ENCODE measurements at places on chromosomes 5 and 9.

GRCh38 chr5:127094161-127094814, 21.0 kb upstream of the C5orf63 start:
- DNase-seq: no peak

- no peak for DNase-seq
Observed at GRCh38 chr5:2251751-2252150, 369.0 kb upstream of the IRX4 start.

DNA sequence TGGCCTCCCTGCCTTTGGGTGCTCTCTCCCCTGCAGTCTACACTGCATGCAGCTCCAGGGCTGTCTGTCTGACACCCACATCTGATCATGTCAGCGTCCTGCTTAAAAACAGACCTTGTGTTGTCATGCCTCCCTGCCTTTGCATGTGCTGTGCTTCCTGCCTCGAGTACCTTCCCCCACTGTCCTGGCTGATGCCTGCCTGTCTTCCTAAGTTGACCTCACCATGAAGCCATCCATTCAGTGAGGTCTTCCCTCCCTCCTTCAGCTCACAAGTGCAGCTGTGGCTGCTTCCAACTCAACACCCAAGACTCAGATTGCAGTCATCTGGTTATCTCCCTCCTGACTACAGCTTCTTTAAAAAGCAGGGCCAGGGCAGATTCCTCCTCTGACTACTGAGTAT, 5.5 kb downstream of the ANGPTL2 start:
- DNase-seq: peak; percentile 67

DNA sequence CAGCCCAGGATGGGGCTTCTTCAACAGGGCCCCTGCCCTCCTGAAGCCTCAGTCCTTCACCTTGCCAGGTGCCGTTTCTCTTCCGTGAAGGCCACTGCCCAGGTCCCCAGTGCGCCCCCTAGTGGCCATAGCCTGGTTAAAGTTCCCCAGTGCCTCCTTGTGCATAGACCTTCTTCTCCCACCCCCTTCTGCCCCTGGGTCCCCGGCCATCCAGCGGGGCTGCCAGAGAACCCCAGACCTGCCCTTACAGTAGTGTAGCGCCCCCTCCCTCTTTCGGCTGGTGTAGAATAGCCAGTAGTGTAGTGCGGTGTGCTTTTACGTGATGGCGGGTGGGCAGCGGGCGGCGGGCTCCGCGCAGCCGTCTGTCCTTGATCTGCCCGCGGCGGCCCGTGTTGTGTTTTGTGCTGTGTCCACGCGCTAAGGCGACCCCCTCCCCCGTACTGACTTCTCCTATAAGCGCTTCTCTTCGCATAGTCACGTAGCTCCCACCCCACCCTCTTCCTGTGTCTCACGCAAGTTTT, 23.6 kb downstream of the PCDHGC5 start:
- DNase-seq: peak; percentile 64

DNA sequence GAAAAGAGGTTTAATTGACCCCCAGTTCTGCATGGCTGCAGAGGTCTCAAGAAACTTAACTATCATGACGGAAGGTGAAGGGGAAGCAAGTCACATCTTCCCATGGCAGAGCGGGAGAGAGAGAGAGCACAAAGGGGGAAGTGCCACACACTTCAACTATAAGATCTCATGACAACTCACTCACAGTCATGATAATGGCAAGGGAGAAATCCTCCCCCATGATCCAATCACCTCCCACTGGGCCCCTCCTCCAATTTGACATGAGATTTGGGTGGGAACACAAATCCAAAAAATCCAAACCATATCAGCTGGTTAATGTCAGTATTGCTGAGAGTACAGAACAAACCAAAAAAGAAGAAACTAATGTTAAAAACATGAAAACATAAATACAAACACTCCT, 120.2 kb downstream of the STARD4 start:
- DNase-seq: no peak

DNA sequence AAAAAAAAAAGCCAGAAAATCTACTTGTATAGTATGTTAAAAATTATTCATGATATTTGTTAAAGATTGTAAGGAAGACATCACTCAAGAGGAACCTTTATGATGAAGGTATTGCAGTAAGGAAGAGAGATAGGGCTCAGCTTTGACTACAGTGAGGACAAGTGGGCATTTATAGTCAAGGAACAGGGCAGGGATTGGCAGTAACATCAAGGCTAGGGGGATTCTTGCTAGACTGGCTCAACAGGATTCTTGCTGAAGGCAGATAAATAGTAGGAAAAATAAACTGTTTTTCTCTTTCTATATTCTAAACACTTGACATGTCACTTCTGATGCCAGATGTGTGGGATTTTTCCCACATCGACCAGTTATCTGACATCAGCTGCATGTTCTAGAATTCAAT, 96.7 kb downstream of the ITGA1 start:
- no peak for DNase-seq

- DNase-seq: no peak
Observed at GRCh38 chr9:120532891-120533290, 47.1 kb downstream of the CDK5RAP2 start.

- DNase-seq: no peak
Observed at GRCh38 chr9:87034841-87035240, 87.5 kb upstream of the GAS1 start.

DNA sequence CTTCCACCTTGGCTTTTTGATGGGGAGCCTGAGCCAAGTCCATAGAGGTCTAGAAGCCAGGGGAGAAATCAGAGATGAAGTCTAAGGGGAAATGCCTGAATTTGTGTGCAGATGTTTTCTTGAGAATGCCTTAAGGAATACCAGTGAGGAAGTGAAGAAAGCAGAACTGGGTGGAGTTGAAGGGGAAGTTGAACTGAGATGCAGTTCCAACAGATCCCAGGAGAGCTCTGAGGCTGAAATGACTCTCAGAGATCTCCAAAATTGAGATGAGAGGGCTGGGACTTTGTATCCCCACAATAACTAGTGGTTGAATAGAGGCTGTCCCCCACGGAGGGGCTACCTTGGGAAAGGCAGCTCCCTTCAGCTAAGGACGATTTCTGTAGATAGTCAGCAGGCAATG, 197.1 kb downstream of the ZNF462 start:
- DNase-seq: no peak

GRCh38 chr5:100827481-100827889, 75.6 kb downstream of the ST8SIA4 start:
- no peak for DNase-seq

DNA sequence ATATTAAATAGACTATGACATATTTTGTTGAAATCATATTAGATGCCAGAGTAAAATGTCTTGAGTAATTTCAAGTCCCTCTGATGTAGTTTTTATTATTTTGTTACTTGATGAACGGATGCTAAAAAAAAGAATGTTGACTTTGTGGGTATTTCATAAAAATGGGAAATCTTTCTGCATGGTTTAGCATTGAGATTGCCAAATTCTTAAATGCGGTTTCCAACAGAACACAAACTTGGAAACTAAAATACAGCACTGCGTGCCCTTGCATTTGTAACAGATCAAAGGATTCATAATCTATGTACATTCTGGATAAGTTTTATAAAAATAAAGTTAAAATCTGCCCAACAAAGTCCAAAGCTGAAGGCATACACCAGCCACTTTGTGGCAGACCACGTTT, 425.5 kb upstream of the DAB2 start:
- DNase-seq: no peak

DNA sequence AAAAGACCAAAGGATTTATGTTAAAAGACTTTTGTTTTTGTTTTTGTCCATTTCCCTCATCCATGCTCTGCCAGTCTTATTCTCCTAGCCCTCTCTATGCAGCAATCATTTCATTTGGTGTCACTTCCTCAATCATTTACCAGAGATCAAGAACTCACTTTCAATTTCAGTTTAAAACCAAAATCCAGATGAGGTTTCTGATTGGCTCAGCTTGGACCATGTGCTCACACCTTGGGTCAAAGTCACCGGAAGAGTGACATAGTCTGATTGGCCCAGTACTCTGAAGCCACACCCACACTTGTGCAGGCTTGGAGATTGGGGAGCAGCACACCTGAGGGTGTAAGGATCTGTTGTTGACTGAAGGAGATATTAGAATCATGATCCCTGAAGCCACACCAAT, 79.6 kb downstream of the TLR4 start:
- no peak for DNase-seq

DNA sequence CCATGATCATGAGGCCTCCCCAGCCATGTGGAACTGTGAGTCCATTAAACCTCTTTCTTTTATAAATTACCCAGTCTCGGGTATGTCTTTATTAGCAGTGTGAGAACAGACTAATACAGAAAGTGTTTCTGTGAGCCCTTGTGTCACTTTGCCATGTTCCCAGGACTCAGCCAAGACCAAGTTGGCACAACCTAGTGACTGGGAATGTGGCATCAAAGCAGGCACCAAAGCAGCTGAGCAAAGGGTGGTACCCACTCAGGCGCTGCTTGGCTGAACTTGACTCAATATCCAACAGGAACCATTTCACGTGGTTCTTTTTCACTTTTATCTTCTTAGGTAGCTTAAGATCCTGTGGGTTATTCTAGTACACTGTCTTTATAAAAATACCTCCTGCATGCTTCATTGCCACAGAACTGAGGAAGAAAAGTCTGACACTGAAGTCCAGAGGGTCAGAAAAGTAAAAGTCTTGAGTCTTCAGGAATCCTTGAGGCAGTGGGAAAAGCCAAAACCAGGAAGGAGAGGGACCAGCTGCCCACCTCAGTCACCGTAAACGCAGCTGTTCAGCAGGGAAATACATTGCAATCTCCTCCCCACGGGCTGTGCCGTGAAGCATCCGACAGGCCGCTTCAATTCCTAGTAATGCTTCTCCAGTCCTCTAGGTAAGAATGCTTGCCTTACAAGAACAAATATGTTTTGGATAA, 90.5 kb upstream of the RETREG1 start:
- no peak for DNase-seq

DNA sequence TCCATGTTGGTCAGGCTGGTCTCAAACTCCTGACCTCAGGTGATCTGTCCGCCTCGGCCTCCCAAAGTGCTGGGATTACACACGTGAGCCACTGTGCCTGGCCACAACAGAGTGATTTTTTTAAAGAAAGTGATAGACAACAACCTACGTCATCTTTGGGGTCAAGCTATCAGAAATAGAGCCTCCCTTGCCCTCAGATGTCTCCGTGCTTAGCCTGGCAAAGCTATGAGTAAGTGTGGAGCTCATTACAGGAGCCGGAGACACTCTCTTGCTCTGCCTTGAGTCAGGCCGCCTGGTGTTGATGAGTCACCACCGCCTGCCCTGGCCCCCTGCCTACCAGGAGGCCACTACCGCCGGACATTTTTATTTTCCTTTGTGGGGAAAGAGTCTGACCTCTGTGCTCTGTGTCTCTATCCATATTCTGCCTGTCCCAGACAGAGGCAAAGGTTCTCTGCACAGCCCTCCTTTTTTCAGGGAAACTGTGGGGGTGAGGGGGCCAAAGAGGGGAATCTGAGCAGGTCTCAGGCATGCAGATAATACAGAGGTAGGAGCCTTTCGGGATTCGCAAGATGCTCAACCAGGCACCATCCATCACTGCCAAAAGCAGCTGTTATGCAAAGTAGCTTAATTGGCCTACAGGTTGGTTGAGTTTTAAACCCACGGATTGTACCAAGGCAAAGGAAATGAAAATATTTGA, 123.7 kb upstream of the CPEB4 start:
- DNase-seq: no peak

DNA sequence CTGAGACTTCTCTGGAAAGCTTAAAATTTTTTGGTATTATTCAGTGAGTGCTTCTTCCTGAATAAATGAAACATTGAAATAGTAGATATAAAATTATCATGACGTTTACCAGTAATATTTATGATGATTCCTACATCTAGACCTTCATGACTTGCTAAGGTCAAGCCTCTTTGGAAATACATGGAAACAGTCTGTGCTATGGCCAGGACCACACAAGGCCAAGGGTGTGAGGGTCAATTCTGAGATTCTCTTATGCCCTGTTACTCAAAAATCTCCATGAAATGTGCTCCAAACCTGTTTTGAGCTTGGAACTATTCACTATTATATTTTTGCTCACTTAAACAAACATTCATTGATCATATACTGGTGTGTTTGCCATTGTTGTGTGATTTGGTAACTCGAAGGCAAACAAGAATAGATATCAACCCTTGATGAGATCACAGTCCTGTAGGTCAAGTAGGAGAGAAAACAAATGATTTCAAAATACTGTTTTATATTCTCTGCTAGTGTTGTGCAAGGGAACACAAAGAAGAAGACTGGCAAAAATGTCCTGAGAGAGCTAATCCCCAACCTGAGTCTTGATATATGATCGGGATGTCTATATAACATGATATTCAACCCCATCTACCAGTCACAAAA, 1254.9 kb upstream of the DMAC1 start:
- DNase-seq: no peak

DNA sequence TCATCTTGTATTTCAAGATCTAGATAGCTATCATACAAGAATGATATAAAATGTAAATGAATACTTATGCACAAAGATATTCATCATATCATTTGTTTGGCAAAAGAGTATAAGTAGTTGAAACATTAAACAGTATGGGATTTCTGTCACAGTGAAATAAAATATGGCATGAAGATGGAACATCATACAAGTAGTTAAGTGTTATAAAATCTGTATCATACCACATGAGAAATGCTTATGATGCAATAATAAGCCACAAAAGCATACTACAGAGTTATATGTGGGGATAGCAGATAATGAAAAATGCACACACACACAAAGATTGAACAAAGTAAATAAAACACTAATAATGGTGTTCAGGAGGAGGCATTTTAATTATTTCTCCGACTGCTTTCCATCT, 838.0 kb upstream of the DMAC1 start:
- no peak for DNase-seq

DNA sequence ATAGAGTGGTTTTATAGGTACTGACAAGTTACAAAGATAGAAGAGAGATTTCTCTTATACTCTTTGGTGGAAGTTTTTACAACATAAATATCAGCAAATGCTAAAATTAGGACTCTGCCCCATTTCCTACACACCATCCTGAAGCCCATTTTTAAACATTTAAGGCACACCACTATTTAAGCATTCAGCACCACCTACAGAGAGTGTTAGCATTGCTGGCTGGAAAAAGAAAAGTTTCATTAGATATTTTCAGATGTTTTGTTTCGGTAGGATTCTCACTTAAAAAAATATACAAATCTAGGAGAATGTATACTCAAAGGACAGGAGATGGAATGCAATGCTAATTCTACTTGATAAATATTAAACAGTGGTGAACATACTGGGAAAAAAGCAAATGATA, 192.9 kb upstream of the HAPLN1 start:
- DNase-seq: no peak

GRCh38 chr9:20043461-20043860, 254.6 kb upstream of the SLC24A2 start:
- DNase-seq: no peak

DNA sequence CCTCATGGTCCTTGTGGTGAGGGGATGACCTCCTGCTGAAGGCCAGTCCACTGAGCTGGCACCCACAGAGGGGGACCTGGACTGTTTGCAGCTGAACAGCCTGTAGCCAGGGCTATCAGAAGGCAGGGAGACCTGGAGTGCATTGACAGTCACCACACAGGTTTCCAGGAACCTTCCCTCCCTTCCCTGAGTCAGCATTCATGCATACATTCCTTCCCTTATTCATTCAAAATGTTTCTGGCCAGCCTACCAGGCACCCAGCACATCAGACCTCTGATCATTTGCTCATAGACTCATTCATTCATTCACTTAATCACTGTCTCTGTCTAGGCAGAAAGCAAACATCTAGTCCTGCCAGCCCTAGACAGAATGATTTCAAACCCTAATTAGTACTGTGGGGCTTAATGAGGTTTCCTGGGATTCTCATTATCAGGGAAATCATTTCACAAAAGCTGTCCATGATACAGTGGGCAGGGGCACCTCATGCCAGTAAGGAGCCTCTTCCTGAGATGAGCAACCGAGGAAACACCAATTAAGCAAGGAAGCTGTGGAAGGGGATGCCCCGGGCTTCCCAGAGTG, 110.1 kb upstream of the PPP1R26 start:
- no peak for DNase-seq

GRCh38 chr5:132506094-132506692, 15.6 kb upstream of the IRF1 start:
- no peak for DNase-seq

All from posterior cingulate gyrus (tissue), 11 donors.